ENCODE measurements at places on chromosomes 2 and 18.

GRCh38 chr2:136394136-136395060 lies 276.4 kb upstream of the CXCR4 start:
- no peak for DNase-seq

GRCh38 chr2:45040786-45041185 lies 31.5 kb upstream of the SIX2 start:
- no peak for DNase-seq

GRCh38 chr18:36536426-36536825 lies 238.9 kb downstream of the FHOD3 start:
- DNase-seq: no peak

GRCh38 chr2:105801961-105802360 lies 57.2 kb downstream of the NCK2 start:
- DNase-seq: no peak

DNA sequence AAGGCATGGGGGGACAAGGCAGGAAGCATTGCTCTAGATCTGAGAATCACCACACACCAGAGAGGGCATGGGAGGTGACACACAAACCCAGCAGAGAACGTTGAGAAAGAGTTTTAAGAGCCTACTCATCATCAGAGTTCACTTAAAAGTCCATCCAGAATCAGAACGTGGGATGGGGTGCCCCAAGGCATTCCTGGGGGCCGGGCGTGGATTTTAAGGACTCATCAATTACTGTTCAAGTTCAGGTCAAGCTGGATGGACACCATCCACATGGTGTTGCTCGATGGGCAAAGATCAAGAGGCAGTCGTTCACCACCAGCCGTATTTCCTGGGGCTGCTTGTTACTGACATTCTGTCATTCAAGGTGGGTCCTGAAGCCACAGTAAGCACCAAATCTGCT lies 34.9 kb downstream of the BCL11A start:
- no peak for DNase-seq

DNA sequence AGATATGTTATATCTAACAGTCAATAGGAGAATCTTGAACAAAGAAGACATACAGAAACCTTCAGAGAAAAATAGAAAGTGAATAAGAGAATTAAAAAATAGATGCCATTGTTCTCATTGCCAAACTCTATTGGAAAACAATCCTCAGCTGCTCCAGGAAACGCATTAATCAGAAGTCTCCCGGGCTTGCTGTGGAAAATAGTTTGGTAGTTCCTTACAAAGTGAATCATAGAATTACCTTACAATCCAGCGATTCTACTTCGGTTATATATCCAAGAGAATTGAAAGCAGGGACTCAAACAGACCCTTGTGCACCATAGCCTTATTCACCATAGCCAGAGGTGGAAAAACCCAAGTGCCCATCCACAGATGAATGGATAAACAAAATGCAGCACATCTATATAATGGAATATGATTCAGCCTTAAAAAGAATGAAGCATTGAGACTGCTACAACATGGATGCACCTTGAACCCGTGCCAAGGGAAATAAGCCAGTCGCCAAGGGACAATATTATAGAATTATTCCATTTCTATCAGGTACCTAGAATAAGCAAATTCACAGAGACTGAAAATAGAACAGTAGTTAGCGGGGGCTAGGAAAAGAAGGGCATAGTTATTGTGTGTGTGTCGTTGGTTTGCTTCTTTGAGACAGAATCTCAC lies 21.9 kb upstream of the CHRNA1 start:
- DNase-seq: no peak

- DNase-seq: no peak
Measured at GRCh38 chr2:240730501-240731177, 39.0 kb downstream of the AQP12A start.

GRCh38 chr2:74333175-74333574 lies 10.0 kb downstream of the SLC4A5 start:
- no peak for DNase-seq

GRCh38 chr2:189446780-189447179 lies 5.5 kb downstream of the WDR75 start:
- no peak for DNase-seq

DNA sequence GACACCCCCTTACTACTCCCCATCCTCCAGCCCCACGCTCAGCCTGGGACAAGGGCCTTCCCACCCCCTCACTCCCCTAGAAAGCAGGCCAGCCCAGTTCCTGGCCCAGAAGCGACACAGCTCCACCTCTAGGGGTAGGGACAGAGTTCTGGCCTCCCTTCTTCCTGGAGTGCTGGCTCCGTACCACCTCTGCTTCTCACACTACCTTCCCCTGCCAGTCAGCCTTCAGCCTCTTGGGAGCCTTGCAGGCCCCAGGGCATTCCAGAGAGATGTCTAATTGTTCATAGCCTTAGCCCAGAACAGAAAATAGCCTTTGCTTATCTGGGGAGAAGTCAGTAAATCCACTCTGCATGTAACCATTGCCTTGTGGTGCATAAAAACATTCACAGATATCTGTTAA lies 13.1 kb upstream of the CATIP start:
- DNase-seq: no peak

DNA sequence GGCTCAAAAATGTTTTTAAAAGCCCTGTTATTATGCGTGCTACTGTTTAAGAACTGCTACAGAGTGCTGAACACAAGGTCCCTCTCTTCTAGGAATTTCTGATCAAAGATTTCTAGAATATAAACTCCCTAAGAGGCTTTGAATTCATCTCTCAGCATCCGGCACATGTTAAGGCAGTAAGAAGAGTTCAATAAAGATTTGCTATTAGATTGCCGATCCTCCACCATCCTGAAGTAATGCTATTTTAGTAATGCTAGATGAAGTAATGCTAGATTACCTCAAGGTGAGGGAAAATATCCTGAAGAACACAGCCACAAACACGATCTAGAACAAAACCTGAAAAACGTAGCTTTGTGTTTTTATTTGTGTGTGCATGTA lies 949 bp upstream of the MYL12B start:
- no peak for DNase-seq

GRCh38 chr2:54907663-54908062 lies 142.6 kb downstream of the RTN4 start:
- no peak for DNase-seq

DNA sequence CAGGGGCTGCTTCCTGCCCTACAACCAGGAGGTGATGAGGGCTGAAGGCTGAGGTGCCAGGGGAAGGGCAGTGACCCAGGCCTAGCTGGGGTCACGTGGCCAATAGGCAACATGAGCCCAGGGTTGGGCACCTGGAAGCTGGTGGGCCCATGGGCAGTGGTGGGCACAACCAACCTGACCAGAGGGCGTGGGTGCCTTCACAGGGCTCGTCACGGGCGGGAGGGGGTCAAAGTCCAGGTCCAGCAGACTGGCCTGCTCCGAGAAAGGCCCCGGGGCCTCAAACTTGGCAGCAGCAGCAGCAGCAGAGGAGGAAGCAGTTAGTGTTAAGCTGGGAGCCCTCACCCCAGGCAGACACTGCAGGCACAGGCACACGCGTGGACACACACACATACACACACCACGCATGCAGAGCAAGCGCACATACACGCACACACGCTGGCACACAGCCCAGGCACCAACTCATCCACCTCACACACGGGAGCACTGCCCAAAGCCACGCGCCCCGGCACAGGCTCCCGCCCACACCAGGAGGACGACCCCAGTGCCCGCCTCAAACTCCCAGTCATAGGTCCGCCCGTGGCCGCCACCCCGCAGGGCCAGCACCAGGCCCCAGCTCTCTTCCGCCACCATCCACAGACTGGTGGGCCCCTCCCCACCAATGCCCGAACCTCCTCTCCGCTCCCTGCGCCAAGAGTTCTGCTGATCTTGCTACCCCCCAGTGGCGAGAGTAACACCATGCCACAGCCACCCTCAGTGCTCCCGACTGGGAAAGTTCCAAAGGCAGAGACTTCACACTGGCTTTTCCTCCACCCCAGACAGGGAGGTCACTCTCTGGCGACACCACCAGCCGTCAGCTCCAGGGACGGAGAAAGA lies 53.0 kb downstream of the BIN1 start:
- no peak for DNase-seq

- no peak for DNase-seq
Measured at GRCh38 chr18:51668101-51668500, 470.6 kb upstream of the MEX3C start.

GRCh38 chr2:55732854-55733253 lies 39.2 kb upstream of the PNPT1 start:
- DNase-seq: no peak

- no peak for DNase-seq
Measured at GRCh38 chr2:239306274-239307220, 94.3 kb downstream of the HDAC4 start.

GRCh38 chr2:38394903-38395341 lies 17.8 kb upstream of the ATL2 start:
- DNase-seq: no peak

DNA sequence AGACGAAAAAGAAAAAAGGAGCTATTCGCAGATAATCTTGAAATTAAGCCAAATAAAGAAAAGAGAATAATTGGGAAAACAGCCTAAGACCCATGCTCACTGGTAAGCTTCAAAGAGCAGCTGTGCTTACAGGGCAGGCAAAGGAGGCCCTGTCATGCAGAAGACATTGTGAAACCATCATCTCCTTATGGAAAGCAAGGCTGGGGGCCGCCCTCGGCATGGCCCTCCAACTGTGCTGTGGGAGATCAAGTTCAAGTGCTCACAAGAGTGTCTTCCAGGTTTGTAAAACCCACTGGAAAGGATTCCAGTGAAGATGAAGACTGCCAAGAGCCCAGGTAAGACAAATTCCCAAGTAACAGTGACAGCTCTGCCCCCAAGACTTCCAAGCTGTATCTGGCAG lies 32.2 kb downstream of the ACVR1 start:
- no peak for DNase-seq

DNA sequence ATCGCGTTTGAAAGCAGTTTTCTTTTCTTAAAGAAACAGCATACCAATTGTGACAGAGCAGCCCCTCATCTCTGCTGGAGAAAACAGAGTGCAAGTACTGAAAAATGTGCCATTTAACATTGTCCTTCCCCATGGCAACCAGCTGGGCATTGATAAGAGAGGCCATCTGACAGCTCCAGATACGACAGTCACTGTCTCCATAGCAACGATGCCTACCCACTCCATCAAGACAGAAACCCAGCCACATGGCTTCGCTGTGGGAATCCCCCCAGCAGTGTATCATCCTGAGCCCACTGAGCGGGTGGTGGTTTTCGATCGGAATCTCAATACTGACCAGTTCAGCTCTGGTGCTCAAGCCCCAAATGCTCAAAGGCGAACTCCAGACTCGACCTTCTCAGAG lies 9.5 kb downstream of the GRHL1 start:
- DNase-seq: no peak

DNA sequence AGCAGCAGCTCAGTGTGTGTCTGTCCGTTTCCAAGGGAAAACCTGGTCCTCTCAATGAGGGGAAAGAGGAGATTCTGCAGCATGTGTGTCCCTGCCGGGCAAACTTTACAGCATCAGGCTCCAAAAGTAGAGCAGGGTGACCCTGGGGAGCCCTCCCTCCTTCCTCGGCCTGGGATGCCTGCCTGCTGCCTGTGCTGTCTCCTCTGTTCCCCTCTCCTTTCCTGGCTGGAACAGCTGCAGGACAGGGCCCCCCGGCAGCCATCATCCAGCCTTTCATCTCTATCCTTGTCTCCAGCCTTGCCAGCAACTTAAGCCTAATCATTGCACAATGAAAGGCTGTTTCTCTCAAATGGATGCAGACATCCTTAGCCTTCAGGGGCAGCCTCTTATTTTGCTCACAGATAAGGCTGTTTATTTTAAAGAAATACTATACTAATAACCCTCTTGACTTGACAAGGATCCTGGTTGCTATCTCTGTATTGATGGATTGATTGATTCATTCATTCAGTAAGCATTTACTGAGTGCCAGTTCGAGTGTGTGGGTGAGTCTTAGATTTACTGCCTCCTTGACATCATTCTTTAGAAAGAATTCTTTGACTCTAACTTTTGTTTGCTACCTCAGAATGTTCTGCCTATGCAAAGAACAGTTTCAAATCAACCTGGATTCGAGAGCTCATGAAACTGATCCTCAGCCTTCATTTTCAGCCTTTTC lies 40.6 kb upstream of the EDAR start:
- DNase-seq: no peak

DNA sequence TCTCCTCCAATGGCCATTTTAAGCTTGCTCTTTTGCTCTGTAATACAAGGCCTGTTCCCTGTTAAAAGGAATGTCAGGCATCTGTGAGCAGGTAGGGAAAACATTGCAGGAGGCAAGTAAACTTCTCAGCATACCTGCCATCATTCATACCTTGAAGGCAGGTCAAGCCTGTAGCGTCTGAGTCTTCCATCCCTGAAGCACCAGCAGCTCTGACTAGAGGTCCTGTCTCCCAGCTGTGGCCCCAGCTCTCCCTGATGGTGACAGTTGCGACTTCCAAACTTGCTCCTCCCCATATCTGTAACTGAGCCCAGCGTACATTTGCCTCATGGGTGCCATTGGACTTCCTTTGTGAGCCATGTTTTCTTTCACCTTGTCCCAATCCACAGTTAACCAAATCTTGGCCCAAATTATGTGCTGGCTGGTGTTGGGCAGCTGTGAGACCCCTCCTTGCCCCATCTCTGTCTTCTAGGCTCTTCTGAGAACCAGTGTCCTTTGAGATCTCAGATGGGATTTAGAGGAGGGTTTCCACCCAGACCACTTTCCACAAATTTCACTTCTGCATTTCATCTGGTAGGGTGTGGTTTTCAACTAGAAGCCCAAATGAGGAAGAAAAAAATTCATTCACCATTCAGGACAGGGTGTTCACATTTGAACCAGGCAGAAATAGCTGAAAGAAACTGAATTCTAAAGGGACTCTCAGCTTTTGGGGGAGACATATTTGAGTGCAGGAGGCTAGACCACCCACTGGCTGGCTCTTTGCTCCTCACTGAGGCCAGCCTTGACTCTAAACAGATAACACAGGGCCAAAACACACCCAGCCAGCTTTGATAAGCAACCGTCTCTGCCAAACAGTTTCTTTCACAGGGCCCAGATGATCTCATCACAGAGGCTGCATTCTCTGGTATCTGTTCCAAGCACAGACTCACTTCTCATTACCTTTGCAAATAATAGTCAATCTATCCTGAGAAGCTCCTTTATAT lies 66.4 kb upstream of the MSH2 start:
- no peak for DNase-seq

GRCh38 chr2:217279140-217279539 lies 419.3 kb upstream of the TNP1 start:
- DNase-seq: no peak

DNA sequence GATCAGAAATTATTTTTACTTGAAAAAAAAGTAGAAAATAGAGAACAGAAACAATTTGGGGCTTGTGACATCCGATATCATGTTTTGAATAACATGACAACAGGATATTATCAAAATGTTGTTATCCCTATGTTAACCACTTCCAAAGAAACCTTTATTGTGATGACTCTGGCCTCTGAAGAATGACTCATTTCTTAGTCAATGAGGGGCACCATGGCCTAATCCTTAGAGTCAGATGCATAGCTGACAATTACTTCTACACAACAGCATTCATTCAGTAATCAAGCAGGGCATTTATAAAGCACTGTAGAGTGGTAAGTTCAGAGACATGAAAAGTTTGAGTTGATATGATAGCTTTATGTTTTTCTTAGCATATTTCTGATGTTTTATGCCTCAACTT lies 703.0 kb downstream of the RNF144A start:
- DNase-seq: no peak

- DNase-seq: no peak
Measured at GRCh38 chr2:43138441-43138840, 88.0 kb downstream of the ZFP36L2 start.

- DNase-seq: no peak
Measured at GRCh38 chr2:226380679-226381078, 418.9 kb downstream of the IRS1 start.

GRCh38 chr2:98875081-98875728 lies 60.8 kb downstream of the CRACDL start:
- no peak for DNase-seq

- DNase-seq: peak; percentile 83
Measured at GRCh38 chr2:227324995-227325838, at the start of gene MFF. MFF (plus strand) TSS chr2:227325251; CDS start chr2:227330666, 5,415 bp downstream.

- no peak for DNase-seq
Measured at GRCh38 chr2:183604065-183604464, 479.8 kb downstream of the NUP35 start.
